ENCODE measurements at places on chromosomes 4 and X.

DNA sequence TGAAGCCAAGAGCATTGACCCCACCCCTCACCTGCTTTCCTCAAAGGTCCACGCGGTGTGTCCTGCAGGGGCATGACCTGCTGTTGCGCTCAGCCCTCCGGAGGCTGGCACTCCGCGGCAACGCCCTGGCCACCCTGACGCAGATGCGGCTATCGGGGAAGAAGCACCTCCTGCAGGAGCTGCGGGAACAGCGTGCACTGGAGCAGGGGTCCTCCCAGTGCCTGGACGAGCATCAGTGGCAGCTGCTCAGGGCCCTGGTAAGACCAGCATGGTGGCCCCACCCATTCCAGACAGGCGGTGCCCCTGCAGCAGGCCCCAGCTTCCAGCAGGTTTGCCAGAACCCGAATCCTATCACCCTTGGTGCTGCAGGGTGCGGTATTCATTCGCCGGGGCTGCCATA, 86.0 kb downstream of the EVC start:
- DNase-seq: no peak

GRCh38 chr4:24632011-24632410, 47.7 kb upstream of the DHX15 start:
- DNase-seq: no peak

DNA sequence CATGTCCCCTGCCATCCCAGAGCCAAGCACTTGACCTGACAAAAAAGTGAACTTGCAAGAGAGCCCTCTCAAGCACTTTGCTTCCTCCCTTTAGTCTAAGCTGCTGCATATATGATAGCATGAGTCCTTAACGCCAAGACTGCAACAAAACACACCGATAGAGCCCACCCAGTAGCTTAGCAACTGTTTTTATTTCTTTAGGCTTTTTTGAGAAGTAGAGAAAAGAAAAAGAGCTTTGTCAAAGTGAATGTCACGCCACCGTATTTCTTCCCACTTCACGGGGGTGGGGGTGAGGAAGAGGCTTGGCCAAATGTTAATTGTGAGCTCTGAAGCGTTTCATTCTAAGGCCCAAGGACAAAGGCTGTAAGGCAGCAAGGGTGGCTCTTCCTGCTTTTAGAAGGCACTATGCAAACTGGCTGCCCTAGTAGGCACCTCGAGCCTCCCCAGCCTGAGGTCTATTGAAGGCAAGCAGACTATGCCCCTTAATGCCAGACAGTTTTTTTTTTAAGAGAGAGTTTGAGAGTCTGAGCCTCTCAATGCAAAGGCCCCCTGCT, 138.6 kb downstream of the HS6ST2 start:
- no peak for DNase-seq

DNA sequence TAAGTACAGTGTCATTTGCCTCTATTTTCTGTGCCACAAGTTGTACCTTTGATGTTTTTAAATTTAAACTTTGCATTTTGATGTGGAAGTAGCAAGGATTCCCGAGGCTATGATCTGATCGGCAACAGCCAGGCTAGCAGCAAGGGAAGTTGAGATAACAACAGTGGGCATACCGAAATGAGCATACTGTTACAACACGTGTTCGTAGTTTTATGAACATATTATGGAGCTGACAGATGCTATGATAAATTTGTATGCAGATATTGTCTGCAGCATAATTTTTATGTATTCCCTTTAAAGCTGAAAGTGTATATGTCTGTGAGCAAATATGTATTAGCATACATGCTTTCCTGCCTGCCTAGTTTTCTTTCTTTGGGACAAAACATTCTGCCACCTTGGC, 306.1 kb downstream of the PCDH7 start:
- DNase-seq: no peak

DNA sequence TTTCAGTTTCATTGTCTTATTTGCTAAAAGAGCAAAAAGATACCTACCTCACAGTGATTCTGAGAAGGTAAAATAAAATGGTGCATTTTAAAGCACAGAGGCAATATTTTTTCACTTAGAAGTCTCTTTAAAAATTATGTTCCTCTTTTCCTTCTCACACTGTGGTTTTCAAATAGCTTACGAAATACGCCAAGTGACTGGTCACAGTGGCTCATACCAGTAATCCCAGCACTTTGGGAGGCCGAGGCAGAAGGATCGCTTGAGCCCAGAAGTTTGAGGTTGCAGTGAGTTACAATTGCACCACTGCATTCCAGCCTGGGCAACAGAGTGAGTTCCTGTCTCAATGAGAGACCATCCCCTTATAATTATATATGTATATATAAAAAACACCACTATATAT, 372.6 kb downstream of the FBXO8 start:
- DNase-seq: no peak

DNA sequence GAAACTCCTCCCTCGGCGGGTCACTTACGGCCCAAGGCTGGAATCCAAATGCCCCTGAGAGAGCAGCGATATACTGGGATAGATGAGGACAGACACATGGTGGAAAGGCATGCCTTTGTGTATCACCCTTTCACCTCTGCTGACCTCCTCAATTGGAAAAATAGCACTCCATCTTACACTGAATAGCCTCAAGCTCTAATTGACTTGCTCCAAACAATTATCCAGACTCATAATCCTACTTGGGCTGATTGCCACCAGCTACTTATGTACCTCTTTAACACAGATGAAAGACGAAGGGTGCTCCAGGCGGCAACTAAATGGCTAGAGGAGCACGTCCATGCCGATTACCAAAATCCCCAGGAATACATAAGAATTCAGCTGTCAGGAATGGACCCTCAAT, 1142.2 kb downstream of the ARAP2 start:
- no peak for DNase-seq

Data from MM.1S (cell line).